ENCODE measurements at places on chromosomes 11 and 22. TPM values are rescaled to one million over a fixed set of nuclear protein-coding genes. Genes with fewer than 3 reads are reported as not detected.

The WBP2NL gene
- not detected for total RNA-seq

DNA sequence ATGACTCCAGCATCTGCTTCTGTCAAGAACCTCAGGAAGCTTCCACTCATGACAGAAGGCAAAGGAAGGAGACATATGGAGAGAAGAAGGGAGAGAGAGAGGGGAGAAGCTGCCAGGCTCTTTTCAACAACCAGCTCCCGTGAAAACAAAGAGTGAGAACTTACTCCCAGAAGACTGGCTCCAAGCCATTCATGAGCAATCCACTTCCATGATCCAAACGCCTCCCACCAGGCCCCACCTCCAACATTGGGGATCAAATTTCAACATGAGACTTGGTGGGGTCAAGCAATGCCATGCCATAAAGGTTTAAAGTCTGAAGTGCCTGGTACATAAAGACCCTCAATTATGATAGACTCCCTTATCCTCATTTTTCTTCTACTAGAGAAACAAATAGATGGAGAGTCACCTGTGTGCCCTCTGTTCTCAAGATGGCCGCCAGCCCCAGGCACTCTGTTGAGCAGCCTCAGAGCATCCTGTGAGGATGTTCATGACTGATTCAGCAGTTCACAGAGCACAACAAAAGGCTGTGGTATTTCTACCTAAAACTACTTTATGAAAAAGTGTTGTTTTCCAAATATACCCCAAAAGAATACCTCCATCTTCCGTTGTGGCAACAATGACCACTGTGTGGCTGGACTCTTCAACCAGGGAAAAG lies 69.0 kb upstream of the CRTAM start:
- H3K27ac ChIP-seq = no peak overlapping the region
- no peaks in the 10 kb centered on the region for H3K4me1 ChIP-seq
- H3K27me3 ChIP-seq = no peaks in the 10 kb centered on the region
- H3K4me3 ChIP-seq = no peak overlapping the region
- DNase-seq = no peak

GRCh38 chr11:134890446-134890845 lies 478.4 kb upstream of the B3GAT1 start:
- 0 out of 2 replicates have a peak, but pooled peaks cover 5% of the 10 kb centered on the region for H3K27me3 ChIP-seq
- no peaks in the 10 kb centered on the region for H3K36me3 ChIP-seq
- H3K4me3 ChIP-seq = no peak overlapping the region
- H3K27ac ChIP-seq = no peak overlapping the region
- DNase-seq = no peak

GRCh38 chr22:49035818-49036457 lies 791.7 kb downstream of the BRD1 start:
- H3K27ac ChIP-seq = no peak overlapping the region
- H3K4me1 ChIP-seq = no peaks in the 10 kb centered on the region
- H3K27me3 ChIP-seq = peaks cover 39% of the 10 kb centered on the region
- no peak for DNase-seq
- no peaks in the 10 kb centered on the region for H3K36me3 ChIP-seq

DNA sequence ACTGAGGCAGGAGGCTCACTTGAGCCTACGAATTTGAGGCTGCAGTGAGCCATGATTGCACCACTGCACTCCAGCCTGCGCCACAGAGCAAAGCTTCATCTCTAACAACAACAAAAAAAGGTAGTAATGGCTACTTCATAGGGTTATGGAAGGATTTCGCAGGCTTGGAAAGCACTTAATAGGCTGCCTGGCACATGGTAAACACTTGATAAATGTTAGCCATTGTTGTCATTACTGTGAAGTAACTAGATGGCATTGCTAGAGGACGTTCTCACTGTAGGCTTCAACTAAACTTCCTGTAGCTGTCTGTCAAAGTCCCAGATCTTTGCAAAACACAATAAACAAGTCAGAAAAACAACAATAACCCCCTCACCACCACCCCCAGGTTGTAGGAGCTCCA lies 357.2 kb upstream of the NARS2 start:
- DNase-seq = no peak
- no peaks in the 10 kb centered on the region for H3K27me3 ChIP-seq
- no peak overlapping the region for H3K4me3 ChIP-seq
- H3K4me1 ChIP-seq = no peaks in the 10 kb centered on the region
- no peaks in the 10 kb centered on the region for H3K36me3 ChIP-seq

The MEN1 gene
- 26.3 TPM for total RNA-seq

DNA sequence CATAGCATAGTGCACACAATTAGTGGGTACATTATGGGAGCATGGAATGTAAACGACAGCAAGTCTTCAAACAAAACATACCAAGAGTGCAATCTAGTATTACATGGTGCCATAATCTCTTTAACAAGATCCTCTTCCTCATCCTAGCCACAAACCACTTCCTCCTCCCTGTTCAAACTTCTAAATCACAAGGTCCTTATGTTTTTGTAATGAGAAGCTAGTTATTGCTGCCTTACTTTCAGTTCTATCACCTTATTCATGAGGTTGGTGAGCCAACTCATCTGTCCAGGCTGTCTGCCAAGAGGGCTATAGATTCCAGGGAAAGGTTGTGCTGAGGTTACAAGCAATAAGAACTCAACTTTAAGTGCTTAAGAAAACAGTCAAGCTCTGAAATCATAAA lies 195.4 kb upstream of the ARHGAP20 start:
- DNase-seq = no peak
- H3K27ac ChIP-seq = no peak overlapping the region
- H3K4me3 ChIP-seq = no peak overlapping the region
- H3K4me1 ChIP-seq = no peaks in the 10 kb centered on the region
- H3K36me3 ChIP-seq = no peaks in the 10 kb centered on the region
- H3K27me3 ChIP-seq = no peaks in the 10 kb centered on the region

GRCh38 chr11:114959953-114960505 lies 281.7 kb downstream of the NXPE2 start:
- H3K27me3 ChIP-seq = no peaks in the 10 kb centered on the region
- H3K4me3 ChIP-seq = no peak overlapping the region
- no peak overlapping the region for H3K27ac ChIP-seq
- DNase-seq = no peak
- H3K36me3 ChIP-seq = no peaks in the 10 kb centered on the region

DNA sequence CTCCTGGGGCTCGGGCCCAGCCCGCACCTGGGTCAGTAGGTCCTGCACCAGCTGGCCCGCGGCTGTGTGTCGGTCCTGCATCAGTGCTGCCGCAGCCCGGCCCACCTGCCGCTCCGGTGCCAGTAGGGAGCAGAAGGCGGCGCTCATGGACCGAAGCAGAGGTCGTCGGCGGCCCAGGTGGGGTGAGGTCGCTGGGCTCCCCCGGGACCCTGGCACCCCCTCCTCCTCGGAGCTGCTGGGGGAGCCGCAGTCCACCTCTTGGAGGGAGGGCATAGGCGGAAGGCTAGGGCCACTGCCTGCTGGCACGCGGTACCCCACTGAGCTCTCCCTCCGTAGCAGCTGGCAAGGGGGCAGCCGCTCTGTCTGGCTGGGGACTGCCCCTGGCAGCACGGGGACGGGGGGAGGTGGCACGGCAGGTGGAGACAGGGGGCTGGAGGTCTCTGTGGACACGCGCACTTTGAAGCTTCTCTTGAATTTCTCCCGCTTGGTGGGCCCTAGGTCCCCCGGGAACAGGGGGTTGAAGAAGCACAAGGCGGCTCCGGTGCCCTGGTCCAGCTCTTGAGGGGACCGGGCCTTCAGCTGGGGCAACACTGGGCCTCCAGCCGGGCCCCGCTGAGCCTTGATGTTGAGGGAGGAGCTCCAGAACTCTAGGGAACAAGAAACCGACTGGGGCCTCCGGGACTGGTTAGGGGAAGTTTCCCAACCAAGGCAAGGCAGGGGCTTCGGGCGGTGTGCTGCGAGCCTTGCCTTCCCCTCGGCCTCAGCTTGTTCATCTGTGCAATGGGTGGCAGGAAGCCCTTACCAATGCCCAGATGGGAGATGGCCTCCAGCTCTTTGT lies 1.4 kb downstream of the RIN1 start:
- H3K27me3 ChIP-seq = no peaks in the 10 kb centered on the region
- DNase-seq = no peak
- H3K4me3 ChIP-seq = peak overlapping the region; percentile 55
- H3K36me3 ChIP-seq = no peaks in the 10 kb centered on the region
- H3K4me1 ChIP-seq = peaks cover 15% of the 10 kb centered on the region
- H3K27ac ChIP-seq = no peak overlapping the region

The FAM111B gene
- 69.9 TPM for total RNA-seq

DNA sequence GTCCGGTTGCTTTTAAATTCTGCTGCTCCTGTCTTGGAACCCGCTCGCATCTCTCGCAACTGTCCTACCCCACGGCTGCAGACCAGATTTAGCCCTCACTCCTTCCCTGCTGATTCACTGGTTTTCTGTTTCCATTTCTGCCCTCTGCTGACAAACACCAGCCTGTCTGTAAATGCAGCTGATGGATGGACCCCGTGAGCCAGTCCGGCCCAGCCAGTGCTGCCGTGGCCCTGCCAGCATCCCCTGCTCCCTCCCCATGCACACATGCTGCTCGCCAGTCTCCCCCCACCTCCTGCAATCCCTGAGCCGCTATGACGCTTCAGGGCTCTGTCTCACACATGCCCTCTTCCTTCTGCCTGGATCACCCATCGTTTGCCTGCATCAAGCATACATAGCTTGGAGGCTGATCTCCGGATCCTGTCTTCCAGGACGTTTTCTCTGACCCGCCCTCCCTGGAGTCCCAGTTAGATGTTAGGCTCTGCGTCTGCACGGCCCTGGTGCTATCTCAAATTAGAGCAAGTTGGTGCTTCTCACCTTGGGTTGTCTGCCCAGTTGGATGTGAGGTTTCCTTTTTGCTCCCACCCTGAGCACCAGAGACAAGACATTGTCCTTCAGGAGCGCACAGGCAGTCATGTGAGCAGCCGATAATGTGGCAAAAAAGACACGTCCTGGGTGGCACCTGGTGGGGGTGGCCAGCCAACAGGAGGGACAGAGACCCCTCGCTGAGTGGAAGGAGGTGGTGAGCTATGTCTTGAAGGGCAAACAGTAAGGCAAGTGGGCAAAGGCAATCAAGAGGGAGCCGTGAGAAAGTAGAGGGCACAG lies 4.3 kb upstream of the ACR start:
- no peak overlapping the region for H3K4me3 ChIP-seq
- H3K4me1 ChIP-seq = no peaks in the 10 kb centered on the region
- DNase-seq = no peak
- H3K36me3 ChIP-seq = no peaks in the 10 kb centered on the region

The IFITM10 gene
- 0.18 TPM for total RNA-seq

The OR4A16 gene
- total RNA-seq = not detected

DNA sequence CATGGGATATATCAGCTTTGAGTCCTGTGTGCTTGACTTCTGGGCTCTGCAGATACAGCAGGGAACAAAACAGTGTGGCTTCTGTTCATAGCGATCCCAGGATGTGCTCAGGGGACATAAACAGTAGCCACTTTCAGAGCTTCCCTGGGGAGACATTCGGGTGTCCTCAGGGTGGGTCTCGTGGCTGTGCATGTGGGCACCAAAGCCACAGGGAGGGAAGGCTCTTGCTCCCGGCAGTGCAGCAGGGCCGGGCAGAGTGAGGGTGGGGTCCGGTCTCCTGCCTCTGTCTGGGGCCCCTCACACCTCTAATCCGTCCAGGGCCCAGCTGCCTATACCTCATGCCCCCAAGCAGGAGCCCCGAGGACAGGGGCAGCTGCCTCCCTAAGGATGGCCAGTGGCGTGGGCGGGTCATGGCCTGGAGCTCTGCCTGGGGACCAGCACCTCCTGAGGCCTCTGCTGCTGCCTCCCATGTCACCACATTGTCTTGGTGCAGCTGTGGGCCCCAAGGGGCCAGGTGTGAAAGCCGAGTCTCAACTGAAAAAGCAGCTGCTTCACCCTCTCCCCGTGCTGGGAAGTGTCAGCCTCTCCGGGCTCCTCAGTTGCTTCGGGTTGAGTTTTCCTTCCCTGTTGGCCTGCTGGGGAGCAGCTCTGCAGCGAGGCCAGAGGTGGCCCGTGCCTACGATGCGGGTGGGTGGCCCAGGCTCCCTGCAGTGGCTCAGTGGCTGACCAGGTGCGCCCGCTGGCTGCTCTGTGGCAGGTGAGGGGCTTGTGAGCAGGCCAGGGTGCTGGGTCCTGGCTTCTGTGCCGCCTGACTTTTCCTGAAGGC lies 3.8 kb downstream of the TPCN2 start:
- peak; percentile 66 for DNase-seq
- no peak overlapping the region for H3K27ac ChIP-seq
- H3K36me3 ChIP-seq = no peaks in the 10 kb centered on the region
- no peak overlapping the region for H3K4me3 ChIP-seq

DNA sequence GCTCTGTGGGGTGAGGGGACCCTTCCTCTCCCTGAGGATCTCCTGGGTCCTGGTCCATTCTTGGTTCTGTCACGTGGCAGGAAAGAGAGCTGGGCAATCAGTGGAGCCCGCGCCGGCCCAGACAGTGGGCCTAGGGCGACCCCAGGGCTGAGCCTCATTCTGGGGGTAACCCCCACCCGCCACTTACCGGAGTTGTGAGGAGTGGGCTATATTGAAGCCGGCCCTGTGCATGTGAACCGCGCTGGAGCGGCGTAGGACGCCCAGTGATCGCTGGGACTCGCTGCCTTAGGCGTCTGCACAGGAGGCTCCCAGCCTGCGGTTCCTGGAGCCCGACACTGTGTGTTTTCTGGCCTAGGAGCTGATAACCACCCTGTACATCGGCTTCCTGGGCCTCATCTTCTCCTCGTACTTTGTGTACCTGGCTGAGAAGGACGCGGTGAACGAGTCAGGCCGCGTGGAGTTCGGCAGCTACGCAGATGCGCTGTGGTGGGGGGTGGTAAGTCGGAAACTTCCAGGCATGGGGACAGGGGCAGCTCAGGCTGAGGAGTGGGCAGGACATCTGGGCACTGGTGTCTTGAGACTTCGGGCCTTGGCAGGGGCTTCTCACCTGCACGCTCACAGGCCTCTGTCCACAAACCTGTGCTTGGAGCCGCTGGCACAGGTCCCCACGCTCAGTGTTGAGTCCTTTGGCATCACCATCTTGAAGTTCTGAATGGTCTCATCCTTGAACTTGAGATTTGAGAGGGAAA lies 127.1 kb downstream of the KCNQ1OT1 start:
- no peak overlapping the region for H3K4me3 ChIP-seq
- H3K4me1 ChIP-seq = peaks cover 13% of the 10 kb centered on the region
- H3K27me3 ChIP-seq = no peaks in the 10 kb centered on the region
- DNase-seq = no peak
- H3K27ac ChIP-seq = no peak overlapping the region
- no peaks in the 10 kb centered on the region for H3K36me3 ChIP-seq

- no peak for DNase-seq
- no peak overlapping the region for H3K4me3 ChIP-seq
- H3K36me3 ChIP-seq = peaks cover 7% of the 10 kb centered on the region
- no peaks in the 10 kb centered on the region for H3K4me1 ChIP-seq
Observed at GRCh38 chr11:74015919-74016684, 7.2 kb upstream of the UCP3 start.

GRCh38 chr11:507727-508515 lies 879 bp upstream of the RNH1 start:
- peak overlapping the region; percentile 95 for H3K4me3 ChIP-seq
- no peaks in the 10 kb centered on the region for H3K27me3 ChIP-seq

Data from SJCRH30 (cell line).